HEK293T (cell line): ENCODE measurements at places on chromosomes 12 and 14.

DNA sequence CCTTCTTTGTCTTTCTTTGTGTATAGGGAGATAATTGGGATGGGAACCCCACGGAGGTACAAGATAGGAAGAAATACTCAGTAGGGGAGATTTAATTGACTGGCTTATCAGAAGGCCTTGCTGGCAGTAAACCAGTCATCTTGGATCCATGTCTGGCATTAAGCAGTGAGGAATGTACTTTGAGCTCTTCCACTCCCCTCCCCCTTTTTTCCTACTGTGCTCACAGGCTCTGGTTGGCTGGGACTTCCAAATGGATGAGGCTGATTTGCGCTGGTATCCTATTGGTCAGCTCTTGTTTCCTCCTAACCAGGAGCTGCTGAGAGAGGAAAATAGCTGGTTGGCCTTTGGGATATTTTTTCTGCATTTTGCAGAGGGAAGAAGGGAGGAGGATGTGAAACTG lies 24.7 kb downstream of the NGDN start:
- DNase-seq = no peak

GRCh38 chr12:67472539-67472938 lies 176.0 kb upstream of the DYRK2 start:
- DNase-seq = no peak

GRCh38 chr14:55125403-55125802 lies 3.6 kb upstream of the LGALS3 start:
- no peak for DNase-seq

- DNase-seq = no peak
These were observed 7.3 kb downstream of the JAG2 start for GRCh38 chr14:105161309-105161708.

DNA sequence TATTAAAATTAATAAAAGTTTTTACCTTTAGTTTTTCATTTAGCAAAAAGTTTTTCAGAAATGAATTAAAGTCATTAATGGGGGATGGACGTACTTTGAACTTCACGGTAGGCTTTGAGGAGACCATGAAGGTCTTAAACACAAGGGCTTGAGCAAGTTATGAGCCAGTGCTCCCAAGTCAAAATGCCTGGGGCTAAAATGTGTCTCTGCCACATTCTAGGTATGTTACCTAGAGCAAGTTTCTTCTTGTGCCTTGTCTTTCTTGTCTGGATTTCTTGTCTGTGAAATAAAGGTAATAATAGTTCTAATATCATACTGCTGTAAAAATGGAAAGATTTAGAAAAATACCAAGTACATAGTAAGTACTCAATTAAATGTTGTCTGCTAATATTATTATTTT lies 132.7 kb upstream of the USP15 start:
- DNase-seq = no peak

DNA sequence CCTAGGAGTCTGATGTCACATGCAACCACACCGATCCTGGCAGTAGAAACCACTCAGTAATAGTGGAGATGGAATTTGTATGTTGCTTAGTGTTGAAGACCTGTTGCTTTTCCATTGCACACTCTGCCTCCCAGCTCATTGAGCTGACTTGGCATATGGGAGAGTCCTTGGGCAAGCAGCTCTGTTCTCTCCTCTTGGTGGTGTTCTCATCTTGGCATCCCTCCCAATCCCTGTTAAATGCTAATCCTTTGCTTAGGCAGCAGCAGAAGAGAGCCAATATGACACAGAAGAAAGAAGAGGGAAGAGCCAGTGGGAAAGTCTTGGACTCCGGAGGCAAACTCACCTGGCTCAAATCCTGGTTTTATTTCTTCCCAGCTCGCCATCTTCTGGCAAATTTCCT lies 178.0 kb upstream of the CAND1 start:
- no peak for DNase-seq

DNA sequence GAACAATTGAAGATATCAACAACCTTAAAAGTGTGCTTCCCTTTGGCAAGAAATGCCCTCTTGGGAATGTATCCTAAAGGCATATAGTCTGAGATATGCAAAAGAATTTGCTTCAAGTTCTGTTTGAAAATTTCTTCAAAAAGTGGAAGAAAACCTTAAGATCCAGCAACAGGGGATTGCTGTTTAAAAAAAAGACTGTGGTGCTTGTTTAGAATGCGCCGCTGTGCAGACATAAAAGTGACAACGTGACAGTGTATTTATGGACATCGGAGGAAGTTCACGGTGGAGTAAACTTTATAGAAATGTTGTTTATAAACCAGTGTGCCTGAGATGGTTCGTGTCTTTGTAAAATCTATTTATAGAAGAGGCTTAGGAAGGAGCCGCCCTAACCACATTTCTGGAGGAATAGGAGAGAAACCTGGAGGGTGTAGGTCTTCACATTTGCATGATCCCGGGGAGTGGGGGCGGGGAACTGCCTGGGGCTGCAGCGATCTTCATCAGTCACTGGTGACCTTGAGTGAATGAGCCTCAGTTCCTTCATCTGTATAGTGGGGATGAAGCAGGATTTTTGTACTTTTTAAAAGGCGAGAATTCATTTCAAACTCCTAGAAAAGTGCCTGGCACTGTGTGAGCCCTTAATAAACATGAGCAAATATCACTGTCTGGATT lies 27.5 kb downstream of the ADGRD1 start:
- peak; percentile 28 for DNase-seq

- DNase-seq = no peak
These were observed 180.5 kb upstream of the HMGA2 start for GRCh38 chr12:65643595-65644386.

DNA sequence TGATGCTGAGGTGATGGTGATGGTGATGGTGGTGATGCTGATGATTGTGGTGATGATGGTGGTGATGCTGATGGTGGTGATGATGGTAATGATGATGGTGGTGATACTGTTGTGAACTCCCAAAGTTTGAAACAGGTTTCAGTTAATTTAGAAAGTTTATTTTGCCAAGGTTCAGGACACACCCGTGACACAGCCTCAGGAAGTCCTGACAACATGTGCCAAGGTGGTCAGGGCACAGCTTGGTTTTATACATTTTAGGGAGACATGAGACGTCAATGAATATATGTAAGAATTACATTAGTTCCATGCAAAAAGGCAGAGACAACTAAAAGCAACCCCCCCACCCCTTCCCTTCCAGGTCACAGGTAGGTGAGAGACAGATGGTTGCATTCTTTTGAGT lies 112.8 kb upstream of the EVL start:
- no peak for DNase-seq

- no peak for DNase-seq
These were observed 2.9 kb upstream of the SMOC1 start for GRCh38 chr14:69876221-69876847.

DNA sequence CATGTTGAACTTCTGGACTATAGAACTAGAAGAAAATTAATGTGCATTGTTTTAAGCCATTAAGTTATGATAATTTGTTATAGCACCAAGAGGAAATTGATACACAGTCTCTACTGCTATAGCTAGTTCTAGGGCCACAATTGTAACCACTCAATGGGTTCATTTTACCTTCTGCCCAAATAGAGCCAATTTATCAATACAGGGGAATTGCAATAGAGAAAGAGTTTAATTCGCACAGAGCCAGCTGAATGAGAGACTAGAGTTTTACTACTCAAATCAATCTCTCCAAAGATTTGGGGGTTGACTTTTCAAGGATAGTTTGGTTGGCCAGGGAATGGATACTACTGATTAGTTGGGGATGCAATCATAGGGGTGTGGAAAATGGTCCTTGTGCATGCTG lies 31.9 kb upstream of the BICDL1 start:
- no peak for DNase-seq

DNA sequence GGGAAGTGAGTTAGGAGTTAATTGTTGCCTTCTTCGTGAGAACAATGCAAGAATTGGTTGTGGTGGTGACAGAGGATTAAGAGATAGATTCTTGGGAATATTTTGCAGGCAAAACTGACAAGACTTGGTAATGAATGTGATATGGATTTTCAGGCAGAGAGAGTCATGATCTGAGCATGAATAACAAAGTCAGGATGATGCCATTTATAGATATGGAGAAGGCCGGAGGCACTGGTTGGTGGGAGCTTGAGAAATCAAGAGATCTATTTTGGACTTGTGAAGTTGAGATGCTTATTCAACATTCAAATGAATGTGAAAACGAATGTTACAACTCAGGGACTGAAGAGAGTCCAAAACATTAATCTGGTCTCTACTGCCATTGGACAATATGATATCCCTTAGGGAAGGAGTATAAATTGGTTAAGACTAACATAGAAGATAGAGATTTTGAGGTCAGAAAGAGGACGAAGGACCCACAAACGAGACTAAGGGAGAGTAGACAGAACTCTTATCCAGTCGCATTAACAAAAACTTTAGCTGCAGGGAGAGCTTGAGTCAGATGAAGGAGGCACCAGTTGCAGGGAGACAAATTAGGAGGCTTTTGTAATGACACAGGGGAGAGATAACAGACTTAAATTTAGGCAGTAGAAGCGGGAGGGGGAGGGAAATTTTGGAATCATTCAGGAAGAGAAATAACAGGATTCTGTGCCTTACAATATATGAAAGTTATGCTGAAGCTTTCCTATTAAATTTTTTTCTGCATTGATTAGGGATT lies 1090.6 kb downstream of the GALC start:
- no peak for DNase-seq

DNA sequence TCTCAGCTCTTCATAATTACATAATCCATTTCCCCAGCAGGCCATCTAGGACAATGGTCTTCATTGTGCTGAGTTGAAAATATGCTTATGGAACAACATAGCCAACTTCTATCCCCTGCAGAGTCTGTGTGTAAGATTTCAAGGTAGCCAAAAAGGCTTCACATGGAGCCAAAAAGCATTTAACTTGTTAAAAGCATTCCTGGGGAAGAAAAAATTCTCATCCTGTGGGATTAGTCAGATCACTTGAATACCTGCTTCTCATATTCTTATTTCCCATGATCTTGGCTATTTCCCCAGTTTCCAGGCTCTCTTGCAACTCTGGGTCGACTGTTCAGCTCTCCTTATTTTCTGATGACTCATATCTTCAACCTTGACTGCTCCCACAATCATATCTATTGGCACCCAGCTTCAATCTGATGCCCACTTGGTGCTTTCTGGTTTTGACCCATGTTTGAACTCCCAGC lies 178.9 kb downstream of the KLHL28 start:
- no peak for DNase-seq

DNA sequence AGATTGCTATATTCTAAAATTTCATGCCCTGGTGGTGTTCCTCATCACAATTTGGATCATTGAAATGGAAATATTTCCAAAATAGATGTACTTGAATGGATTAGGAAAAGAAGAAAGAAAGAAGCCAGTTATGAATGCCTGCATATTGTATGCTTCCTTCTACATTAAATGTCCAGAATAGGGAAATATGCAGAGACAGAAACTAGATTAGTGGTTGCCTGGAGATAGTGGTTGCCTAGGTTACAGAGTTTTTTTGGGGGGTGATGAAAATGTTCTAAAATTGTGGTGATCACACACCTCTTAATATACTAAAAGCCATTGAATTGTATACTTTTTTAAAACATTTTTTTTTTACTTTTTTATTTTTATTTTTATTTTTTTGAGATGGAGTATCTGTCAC lies 18.0 kb downstream of the TUBA1A start:
- no peak for DNase-seq

- DNase-seq = no peak
These were observed 1367.3 kb upstream of the FLRT2 start for GRCh38 chr14:84162633-84163032.

DNA sequence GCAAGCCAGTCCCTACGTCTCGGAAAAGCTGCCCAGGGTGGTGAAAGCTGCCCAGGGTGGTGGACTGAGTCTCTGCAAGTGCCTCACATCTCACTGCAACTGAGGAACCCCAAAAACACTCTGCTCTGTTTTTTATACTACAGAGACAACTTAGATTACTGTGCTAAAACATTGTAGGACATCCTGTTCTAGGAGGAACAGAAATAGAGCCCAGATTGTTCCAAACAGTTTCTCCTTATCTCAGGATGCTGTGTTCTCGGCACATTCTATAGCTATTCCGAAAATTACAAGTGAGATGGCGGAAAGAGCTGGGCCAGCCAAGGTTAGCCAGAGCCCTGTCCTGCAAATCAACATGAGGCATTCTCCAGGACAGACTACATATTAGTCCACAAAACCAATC lies 138.7 kb downstream of the LRIG3 start:
- no peak for DNase-seq

GRCh38 chr12:65534238-65534841 lies 255.9 kb downstream of the MSRB3 start:
- no peak for DNase-seq

DNA sequence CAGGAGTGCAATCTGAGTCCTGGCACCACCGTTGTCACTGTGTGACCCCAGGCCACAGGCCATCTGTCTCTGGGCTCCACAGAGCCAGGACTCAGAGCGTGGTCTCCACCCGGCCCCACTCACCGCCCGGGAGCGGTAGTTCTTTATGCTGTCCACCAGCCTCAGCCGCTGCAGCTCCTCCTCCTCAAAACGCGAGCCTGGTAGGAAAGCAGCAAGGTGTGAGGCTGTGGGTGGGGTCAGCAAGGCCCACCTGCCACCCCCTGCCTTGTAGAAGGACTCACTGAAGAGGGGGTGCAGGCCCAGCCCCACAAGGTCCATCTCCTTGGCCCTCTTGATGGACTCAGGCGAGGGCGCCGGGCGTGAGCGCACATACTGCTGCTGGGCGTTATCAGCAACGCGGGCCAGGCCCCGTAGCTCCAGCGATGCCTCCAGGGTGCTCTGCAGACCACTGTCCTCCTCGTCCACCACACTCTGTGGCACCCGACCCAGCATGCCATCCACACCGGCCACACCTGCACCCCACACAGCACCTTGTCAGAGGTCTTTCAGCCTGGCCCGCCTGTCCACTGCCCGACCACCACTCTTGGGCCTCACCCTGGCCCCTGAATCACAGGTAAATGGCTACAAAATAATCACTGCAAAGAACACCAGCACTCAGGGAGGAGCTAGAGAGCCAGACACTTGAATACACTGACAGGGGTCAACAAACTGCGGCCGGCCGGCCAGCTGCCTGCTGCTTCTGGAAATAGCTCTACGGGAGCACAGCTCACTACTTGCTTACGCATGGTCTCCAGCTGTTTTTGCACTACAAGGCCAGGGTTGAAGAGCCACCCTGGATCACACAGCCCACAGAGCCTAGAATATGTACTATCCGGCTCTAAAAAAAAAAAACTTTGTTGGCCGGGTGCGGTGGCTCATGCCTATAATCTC lies 16.3 kb downstream of the CFAP73 start:
- no peak for DNase-seq

GRCh38 chr12:50916292-50916691 lies 36.1 kb upstream of the HIGD1C start:
- no peak for DNase-seq

DNA sequence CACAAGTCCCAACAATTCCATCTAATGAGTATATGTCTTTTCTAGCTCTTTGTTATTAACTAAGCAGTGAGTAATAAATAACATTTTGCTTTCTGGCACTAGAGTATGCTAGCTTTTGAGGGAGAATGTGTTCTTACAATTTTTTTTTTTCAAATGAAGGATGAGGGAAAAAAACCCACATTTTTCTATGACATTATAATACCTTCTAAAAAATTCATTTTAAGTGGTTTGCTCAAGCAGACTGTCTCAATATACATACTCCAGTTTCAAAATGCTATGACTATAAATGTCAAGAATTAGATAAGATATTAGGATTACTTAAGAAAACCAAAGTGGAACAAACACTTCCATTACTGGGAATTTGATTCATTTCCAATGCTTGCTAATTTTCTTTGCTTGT lies 394.6 kb downstream of the C12orf75 start:
- no peak for DNase-seq
